Body of pancreas (tissue), 4 donors: ENCODE measurements at places on chromosomes 3 and 15.

- no peak overlapping the region for H3K27ac ChIP-seq
- H3K36me3 ChIP-seq = no peaks in the 10 kb centered on the region
- no peak overlapping the region for H3K4me3 ChIP-seq
- H3K4me1 ChIP-seq = peaks cover 6% of the 10 kb centered on the region
These were observed 52.3 kb downstream of the ADAM10 start for GRCh38 chr15:58697220-58697619.

- H3K4me1 ChIP-seq = no peaks in the 10 kb centered on the region
- H3K27ac ChIP-seq = no peak overlapping the region
- no peaks in the 10 kb centered on the region for H3K36me3 ChIP-seq
- no peak overlapping the region for H3K4me3 ChIP-seq
These were observed 102.9 kb downstream of the CACNA1D start for GRCh38 chr3:53597136-53597915.

GRCh38 chr3:124860599-124860998 lies 26.6 kb downstream of the ITGB5 start:
- no peaks in the 10 kb centered on the region for H3K36me3 ChIP-seq
- no peak overlapping the region for H3K4me3 ChIP-seq
- H3K4me1 ChIP-seq = peaks cover 5% of the 10 kb centered on the region

- no peaks in the 10 kb centered on the region for H3K27me3 ChIP-seq
- H3K4me3 ChIP-seq = no peak overlapping the region
- no peak overlapping the region for H3K27ac ChIP-seq
- no peaks in the 10 kb centered on the region for H3K36me3 ChIP-seq
These were observed 460.3 kb upstream of the WNT5A start for GRCh38 chr3:55947406-55947805.

- no peaks in the 10 kb centered on the region for H3K4me1 ChIP-seq
- no peaks in the 10 kb centered on the region for H3K36me3 ChIP-seq
- DNase-seq = peak; percentile 41
- H3K4me3 ChIP-seq = no peak overlapping the region
These were observed 8.2 kb downstream of the TMOD2 start for GRCh38 chr15:51759557-51760070.

GRCh38 chr3:34207002-34207401 lies 408.6 kb downstream of the PDCD6IP start:
- H3K27me3 ChIP-seq = no peaks in the 10 kb centered on the region
- no peak for DNase-seq
- H3K27ac ChIP-seq = no peak overlapping the region
- H3K4me1 ChIP-seq = no peaks in the 10 kb centered on the region
- no peak overlapping the region for H3K4me3 ChIP-seq
- H3K36me3 ChIP-seq = no peaks in the 10 kb centered on the region

DNA sequence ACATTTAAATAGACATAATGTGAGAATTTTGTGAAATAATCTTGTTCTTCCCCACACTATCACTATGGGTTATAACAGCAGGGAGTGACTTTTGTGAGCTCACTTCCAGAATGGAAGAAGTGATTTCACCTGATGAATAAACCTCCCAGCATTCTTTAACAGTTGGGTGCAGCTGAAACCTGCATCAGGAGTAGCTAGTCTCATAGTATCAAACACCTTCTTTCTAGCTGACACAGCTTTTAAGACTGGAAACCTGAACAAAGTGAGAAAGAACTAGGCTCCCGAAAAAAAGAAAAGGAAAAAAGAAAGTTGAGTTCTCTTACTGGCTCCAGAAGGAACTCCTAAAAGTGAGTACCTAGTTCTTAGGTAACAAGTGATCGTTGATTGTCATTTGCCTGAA lies 61.1 kb upstream of the UNC13C start:
- no peak overlapping the region for H3K27ac ChIP-seq
- no peaks in the 10 kb centered on the region for H3K36me3 ChIP-seq
- no peak overlapping the region for H3K4me3 ChIP-seq
- no peak for DNase-seq
